NCI-H510A treated with DMSO at 0.1 percent for 48 hours (cell line): ENCODE measurements at places on chromosomes 5 and 9.

DNA sequence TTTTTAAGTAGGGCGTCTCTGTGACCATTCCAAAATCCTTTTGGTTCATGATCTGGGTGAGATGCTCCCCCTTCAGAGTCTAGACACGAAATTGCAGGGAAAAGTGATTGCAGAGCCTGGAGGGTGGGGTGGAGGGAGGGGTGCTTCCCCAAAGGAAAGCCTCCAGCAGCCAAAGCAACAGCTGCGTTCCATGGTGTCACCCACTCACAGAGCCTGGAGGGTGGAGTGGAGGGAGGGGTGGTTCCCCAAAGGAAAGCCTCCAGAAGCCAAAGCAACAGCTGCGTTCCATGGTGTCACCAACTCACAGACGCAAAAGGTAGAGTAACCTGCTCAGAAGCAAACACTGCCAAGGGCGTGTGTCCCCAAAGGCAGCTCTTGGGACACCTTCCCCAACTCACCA is 22.6 kb downstream of the SLC6A18 start:
- DNase-seq: no peak

DNA sequence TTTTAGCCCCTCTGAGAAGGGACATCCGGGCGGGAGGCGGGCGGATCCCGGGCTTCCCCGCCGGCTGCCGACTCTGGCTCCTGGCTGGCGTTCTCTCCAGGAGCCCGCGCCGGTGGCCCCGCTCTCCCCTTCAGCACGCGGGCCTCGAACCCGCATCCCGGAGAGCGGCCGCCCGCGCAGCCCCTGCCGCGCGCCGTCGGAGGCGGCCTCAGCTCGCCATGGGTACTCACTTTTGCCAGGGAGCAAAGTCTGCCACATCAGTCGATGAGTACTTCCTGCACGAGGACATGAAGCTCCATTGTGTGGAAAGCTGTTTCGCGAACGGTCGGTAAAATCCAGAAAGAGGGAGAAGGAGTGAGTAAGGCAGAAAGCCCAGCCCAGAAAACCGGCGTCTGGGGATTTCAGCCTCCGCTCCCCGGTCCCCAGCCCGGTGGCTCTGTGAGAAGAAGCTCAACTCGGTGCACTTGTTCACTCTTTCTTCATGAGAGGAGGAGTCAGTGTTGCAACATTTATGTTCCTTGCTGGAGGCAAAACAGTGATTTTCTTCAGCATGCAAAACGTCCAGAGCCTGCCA is at the start of gene PRLR:
PRLR (minus strand) TSS at position 450 of the 574 bp plus-strand sequence. CDS start 140,867 bp downstream, outside the sequence.
- no peak for DNase-seq

DNA sequence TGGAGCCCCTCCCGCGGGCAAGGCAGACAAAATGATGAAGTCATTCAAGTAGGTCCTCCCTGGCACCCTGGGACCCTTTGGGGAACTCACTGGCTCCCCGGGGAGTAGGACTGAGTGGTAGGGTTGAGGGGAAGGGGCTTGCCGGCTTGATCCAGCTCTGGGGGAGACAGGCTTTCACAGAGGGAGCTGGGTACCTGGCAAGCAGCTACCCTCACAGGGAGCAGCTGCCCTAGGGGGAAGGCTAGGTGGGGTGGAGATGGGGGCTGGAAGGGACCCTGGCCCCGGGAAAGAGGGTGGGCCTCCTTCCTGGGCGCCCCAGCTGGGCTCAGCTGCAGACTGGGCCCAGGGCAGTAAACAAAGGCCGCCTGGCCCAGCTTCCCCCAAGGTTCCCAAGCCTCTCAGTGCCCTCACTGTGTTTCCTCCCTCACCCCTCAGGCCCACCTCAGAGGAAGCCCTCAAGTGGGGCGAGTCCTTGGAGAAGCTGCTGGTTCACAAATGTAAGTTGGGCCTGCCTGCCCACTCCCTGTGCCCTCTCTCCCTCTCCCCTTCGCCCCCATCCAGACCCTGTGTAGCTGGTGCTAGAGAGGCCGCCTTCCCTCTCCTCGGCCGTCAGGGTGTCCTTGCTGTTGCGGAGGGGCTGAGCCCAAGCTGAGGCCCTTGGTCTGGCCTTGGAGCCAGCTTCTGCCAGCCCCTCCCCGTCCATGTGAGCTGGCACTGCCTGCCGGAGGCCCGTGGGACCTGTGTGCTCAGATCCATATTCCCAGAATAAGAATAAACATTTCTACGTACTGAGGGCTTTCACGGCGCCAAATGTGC is 131.2 kb downstream of the RGS3 start:
- DNase-seq: no peak

GRCh38 chr5:177987326-177987725 is 8.7 kb downstream of the PROP1 start:
- no peak for DNase-seq

DNA sequence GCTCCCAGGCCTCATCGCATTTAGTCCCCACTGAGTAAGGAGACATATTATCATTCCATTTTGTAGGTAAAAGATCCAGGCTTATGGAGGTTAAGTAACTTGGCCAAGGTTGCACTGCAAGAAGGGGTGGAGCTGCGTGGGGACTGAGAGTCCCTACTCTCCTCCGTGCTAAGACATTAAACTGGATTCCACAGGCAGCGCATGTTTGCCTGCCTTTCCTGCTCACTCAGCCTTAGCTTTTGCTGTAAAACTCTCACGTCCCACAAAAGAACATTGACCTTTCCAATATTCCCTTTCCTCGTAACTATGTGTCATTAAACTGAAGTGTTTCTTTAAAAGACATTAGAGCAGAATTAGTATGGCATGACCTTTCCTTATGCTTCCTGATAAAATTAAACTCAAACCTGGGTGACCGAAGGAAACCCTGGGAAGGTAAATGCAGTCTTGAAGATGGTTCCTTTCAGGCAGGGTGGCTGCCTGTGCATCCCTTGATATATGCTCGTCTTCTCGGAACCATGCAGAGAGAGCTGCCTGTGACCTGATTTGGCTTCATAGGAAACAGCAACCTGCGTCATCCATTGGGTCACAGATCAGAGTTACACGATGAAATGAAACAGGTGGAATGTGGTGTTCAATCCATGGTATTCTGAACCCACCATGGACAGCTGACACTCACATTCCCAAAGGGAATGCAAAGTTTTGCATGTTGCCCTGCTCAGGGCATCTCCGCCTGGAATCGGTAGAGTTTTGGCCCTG is 85.9 kb downstream of the TMEM252 start:
- DNase-seq: no peak

DNA sequence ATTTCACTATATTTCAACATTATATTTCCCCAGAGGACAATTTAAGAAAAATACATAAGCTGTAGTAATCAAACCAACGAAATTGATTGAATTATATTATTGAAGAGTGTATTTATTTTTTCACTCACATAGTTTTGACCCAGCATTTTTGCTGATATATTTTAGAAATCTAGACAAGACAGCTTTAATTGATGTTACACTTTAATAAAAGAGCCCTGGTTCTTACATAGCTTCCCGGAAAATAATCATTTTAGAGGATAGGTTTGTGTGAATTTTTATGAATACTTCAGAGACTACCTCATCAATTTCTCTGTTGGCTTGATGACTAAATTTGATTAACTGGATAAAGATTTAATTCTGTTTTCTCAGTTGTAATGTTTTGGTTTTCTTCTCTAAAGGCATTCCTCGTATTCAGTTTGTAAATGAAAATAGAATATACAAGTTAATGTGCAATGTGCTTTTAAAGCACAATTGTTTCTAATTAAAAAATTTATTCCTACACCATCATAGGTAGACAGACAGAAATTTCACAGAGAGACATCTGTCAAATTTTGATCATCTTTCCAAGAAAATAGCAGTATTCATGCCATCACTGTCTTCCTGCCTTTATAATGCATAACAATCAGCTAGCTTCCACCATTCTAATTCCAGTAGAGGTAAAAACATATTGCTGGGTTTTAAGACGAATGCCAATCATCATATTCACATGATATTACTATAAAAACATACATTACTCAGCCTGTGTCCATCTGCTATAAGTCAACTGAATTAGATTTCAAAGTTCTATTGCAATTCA is 441.4 kb downstream of the CDH12 start:
- no peak for DNase-seq

DNA sequence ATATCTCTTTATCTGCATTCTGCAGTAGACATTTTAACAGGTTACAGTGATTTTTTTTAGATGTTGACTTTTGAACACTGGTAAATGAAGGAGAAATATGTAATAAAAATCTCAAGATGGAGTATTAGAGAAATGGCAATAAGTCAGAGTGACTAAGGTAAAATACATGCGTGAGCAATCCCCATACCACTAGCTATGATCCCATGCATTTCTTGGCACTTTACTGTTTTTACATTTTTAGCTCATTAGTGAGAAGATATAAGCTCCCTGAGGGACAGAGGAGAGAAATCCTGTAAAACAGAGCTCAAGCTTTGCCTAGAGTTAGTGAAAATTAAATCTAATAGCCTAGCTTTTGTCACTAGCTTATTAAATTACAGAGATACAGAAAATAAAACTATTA is 181.9 kb upstream of the TRPM3 start:
- DNase-seq: no peak

DNA sequence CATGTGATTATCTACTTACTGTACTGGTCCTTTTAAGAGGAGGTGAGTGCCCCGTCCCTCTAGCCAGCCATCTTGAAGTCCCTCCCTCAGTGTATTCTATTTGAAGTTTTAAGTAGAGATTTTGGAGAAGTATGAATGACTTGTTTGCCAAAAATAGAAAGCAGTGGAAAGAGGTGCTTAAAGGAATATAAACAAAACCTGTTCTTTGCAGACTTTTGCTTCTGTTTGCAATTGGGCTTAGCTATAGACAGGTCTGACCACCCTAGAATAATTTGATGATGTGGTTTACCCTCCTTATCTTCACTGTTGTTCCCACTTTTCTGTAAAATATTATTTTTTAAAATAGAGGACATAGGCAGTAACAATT is 21.2 kb downstream of the OSMR start:
- no peak for DNase-seq

DNA sequence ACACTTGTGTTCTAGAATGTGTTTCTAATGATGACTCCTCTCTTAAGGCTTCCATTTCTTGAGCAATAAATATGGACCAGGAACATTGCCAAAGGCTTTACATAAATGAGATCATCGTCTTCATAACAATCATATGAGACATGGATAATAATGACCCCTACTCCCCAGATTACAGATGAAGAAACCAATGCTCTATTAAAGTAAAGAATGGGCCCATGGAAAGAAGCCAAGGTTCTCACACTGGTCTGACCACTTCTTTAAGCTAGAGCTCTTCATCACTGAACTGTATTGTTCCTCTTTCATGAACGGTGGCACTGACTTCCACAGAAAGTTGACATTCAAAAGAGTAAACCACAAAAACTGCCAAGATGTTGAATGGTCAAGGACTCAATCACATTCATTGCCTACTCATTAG is 65.3 kb downstream of the MARCHF3 start:
- no peak for DNase-seq

DNA sequence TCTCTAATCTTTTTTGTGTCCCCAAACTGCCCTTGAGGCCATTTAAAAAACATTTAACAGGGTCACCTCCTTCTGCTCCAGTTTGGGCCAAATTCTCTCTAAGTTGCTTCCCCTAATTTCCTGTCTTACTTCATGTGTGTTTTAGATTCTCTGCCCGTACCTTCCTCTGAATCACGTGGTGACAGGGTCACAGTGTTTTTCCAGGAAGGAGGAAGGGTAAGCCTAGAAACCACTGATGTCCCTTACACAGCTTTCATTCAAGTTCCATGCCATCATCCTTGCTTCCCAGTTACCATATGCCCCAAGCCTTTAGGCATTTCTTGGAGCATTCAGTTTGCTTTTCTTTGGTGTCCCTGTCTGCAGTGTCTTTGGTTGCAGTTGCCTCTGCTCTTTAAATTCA is 42.4 kb upstream of the MACIR start:
- DNase-seq: no peak

DNA sequence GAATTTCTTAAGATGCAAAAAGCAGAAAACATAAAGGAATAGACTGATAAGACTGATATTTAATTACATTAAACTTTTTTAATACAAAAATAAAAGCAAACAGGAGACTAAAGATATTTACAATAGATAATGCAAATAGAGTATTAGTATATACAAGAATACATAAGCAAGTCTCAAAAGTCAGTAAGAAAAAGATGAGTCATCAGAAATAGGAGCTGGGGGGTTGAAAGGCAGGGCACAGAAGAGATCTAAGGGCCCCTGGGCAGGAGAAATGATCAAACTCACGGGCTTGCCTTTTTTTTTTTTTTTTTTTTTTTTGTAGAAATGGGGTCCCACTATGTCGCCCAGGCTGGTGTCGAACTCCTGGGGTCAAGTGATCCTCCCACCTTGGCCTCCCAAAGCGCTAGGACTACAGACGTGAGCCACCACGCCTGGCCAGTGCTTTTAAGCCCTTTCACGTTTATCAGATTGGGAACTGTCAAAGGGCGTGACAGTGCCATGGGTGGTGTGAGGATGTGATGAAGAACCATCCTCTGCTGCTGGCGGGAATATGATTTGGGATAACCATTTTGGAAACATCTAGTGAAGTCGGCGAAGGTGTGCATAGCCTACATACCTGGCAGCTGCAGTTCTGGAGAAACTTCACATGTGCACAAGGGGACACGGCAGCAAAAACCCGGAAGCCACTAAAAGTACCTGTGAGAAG is 126.1 kb downstream of the CACNA1B start:
- no peak for DNase-seq

GRCh38 chr5:42636946-42637345 is 119.7 kb upstream of the CCDC152 start:
- DNase-seq: no peak

- DNase-seq: no peak
Observed at GRCh38 chr5:35518104-35518503, 99.6 kb upstream of the SPEF2 start.

DNA sequence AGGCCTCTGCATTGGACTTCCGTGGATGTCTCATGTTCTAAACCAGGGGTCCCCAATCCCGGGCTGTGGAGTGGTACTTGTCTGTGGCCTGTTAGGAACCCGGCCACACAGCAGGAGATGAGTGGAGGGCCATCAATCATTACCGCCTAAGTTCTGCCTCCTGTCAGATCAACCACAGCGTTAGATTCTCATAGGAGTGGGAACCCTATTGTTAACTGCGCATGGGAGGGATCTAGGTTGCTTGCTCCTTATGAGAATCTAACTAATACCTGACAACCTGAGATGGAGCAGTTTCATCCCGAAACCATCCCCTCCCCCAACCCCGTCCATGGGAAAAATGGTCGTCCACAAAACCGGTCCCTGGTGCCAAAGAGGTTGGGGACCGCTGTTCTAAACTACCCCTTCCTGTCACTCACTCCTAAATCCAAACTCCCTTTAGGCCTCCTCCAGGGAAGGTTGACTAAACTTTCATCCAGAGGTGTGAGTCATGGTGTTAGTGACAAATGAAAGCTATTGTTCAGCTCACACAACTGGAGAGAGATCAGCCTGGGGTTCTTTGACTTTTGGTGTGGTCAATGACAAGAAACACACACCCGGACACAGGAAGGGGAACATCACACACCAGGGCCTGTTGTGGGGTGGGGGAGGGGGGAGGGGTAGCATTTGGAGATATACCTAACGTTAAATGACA is 9.5 kb downstream of the KCNV2 start:
- no peak for DNase-seq

GRCh38 chr9:14127656-14128055 is 186.3 kb downstream of the NFIB start:
- DNase-seq: no peak

GRCh38 chr9:21961569-21961968 is 32.6 kb downstream of the CDKN2A start:
- DNase-seq: no peak

- DNase-seq: no peak
Observed at GRCh38 chr5:148796936-148797335, 29.5 kb upstream of the ADRB2 start.

GRCh38 chr5:15363601-15364000 is 136.4 kb upstream of the FBXL7 start:
- no peak for DNase-seq
